ENCODE measurements at places on chromosomes 3 and 15.

GRCh38 chr15:25897658-25898057, 34.5 kb upstream of the ATP10A start:
- no peak for DNase-seq

GRCh38 chr3:104878395-104878794, 488.3 kb upstream of the ALCAM start:
- no peak for DNase-seq

- no peak for DNase-seq
These were observed 53.1 kb upstream of the ULK4 start for GRCh38 chr3:42014921-42015533.

DNA sequence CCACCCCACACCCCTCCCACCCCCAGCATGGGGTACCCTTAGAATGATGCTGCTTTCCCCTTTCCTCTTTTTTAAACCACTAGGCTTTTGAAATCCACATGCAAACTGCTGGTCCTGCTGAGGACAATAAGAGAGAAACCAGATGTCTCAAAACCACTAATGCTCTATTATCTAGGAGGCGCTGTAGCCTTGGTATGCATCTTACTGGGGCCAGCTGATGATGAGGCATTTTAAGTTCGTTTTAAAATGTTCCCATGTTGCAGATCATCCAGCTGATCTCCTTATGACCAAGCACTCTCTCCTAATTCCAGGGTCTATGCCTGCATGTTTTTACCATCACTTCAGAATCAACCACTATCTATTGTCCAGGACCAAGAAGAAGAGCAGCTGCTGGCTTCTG, 1.3 kb downstream of the NME9 start:
- DNase-seq = no peak

- no peak for DNase-seq
These were observed 5.2 kb downstream of the HEG1 start for GRCh38 chr3:125050488-125051090.

DNA sequence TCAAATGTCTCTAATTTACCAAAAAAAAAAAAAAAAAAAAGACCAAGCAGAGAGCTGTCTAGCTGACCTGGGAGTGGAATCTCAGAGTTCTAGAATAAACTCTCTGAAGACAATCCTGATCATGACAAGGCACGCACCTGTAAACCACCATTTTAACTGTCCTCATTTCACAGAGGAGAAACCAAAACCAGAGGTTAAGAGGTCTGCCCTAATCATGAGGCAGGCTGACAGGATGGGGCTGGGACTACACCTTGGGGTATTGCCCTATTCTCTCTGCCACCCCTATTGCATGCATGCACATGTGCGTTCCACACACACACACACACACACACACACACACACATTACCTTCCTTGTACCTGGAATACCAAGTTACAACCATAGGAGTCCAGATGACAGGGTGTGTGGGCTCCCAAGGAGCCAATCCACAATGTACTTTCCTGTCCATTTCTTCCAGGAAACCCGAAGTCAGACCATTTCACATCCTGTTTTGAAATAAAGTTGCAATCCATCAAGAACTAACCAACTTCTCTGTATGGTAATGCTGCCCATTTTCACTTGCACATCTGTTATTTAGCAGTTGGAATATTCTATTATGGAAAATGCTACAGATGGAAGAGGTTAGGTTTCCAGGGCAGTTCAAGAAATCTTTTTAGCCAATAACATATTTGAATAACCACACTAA, 34.6 kb downstream of the HSPBAP1 start:
- DNase-seq = no peak

GRCh38 chr3:39140341-39140971, 12.9 kb downstream of the CSRNP1 start:
- DNase-seq = no peak

GRCh38 chr15:76932135-76932966, 802 bp downstream of the RCN2 start:
- DNase-seq = no peak

- no peak for DNase-seq
These were observed 36.7 kb downstream of the RGMA start for GRCh38 chr15:93052090-93052879.

- DNase-seq = no peak
These were observed 300.3 kb downstream of the TAFA4 start for GRCh38 chr3:68631850-68632545.

DNA sequence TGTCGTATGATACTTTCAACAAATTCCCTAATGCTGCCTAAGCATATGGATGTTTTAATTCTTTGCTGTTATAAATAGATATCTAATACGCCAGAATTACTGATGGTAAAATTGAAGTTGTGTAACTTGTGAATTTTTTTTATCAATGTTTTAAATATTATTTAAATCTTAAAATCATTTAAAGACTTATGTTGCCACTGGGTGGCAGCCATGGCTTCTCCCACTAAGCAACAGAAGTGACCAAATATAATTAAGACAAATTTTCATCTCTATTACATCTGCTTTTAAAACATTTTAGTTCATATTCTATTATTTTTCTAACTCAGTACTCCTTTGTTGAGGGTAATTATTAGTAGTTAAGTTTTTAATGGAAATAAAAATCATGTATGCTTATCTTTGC, 8.1 kb upstream of the IL20RB start:
- no peak for DNase-seq

GRCh38 chr15:69976366-69976994, 121.2 kb downstream of the TLE3 start:
- DNase-seq = no peak

DNA sequence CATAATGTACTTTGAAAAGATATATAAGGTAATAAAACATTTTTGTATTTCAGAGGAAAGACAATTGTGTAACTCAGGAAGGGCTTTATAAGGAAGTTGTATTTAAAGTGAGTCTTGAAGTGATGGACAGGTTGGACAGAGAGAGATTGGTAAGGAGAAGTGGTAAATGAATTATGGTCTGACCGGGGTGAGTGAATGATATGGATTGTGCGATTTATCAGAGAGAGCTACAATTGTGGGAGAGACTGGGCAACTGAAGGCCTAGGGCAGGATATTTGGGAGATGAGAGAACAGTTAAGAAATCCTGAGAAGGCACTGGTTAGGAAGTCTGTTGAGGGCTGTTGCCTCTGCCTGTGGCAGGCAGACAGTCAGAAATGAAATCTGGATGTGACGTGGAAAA, 14.8 kb downstream of the IL1RAP start:
- no peak for DNase-seq

GRCh38 chr15:67501177-67501835, 19.6 kb upstream of the C15orf61 start:
- no peak for DNase-seq

DNA sequence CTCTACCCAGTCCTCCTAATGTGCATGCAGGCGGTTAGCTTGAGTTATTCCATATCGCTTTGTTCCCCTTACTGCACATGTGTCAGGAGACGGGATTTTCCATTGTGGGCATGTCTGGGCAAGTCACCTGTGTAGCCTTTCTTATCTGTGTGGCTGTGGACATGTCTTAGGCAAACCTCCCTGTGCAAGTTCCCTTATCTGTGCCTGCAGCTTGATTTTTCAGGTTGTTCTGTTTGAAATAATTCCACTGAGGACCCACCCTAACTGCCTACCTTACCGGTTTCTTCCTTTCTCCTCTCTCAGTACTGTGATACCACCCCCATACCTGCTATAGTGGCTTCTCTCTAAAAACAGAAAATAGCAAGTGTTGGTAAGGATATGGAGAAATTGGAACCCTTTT, 113.6 kb downstream of the NEO1 start:
- no peak for DNase-seq

All from RWPE2 (cell line).